ENCODE measurements at places on chromosomes 6 and 20.
A peak's percentile ranks its signal among the peaks of the same experiment; 100 is the strongest.

- peak; percentile 73 for DNase-seq
Observed at GRCh38 chr6:52574709-52575501, 2.0 kb downstream of the TRAM2 start.

DNA sequence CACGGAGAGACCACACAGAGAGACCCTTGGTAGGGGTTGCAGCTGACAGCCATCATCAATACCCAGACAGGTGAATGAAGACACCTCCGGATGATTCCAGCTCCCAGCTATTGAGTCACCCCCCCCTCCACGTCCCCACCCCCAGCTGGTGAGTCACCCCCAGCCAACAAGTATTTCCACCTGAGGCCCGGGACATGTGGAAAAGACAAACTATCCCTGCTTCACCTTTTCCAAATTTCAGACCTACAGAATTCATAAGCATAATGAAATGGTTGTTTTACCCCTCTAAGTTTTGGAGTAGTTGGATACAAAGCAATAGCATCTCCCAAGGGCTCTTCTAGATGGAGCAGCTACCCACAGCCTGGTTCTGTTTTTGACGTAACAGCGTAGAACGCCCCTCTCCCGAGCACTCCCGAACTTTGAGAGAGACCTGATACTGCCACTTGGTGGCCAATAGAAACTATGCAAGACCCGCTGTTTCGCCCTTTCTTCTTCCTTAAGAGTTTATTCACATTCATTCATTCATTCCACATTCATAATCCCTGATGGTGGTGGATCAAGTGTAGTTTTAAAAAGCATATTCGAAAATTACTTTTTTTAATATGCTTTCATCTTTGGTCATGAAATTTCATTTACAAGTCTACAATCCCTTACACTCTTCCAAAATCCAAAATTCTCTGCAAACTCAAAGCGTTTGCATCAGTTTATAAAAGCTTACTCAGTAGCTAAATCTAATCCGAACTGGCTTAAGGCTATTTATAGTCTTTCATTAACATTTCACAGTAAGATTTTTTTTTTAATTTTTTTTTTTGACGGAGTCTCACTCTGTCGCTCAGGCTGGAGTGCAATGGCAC, 15.1 kb upstream of the PPP1R16B start:
- DNase-seq, result peak; percentile 73

DNA sequence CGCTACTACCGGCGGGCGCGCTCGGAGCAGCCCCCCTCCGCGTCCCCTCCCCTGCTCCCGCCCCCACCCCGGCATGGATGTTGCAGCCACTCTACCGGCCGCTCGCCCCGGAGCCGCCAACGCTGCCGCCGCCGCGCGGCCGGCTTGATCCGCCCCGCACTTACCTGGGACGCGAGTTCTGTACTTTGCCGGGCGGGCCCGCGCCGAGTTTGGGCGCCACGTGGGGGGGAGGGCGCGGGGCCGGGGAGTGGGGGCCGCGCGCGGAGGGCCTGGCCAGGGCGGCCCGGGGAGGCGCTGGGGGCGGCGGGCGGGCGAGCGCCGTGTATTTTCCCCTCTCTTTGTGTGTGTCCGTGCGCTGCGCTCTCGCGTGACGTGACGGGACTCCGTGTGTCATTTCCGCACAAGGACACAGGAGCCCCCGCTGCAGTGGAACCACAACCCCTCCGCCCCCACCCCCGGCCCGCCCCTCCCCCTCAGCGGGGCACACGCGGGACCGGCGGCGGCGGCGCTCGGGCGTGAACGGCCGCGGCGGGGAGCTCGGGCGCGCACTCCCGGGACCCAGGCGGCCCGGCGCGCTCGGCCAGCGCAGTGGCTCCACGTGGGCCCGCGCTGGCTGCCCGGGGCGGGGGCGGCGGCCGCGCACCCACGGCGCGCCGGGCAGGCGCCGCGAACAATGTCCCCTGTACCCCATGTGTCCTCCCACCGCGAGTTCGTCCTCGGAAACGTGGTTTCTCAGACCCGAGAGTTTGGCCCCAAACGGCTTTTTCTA, at the start of gene BEND3:
BEND3 (minus strand) TSS at position 590 of the 769 bp plus-strand sequence. CDS start 16,230 bp downstream, outside the sequence.
- peak; percentile 67 for DNase-seq

GRCh38 chr6:132017942-132018341, 66.8 kb upstream of the CCN2 start:
- no peak for DNase-seq

- no peak for DNase-seq
Observed at GRCh38 chr20:22020201-22020600, 314.7 kb downstream of the PAX1 start.

DNA sequence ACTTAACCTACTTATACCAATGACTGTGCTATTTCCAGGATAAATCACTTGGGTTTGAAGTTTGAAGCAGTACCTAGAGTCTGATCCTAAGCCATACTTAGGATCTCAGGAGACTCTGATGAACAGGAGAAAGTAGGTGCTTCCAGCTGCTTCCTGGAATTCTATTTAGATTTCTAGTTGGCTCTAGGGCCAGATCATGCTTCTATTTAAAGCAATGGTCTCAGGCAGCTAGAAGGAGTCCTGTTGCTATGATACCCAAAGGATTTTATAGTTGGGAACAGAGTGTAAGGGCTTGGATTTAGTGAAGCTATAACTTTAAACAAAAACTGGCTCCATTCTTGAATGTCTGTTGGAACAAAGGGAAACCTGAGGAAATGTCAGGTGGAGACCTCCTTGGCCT, 52.4 kb upstream of the TINAG start:
- no peak for DNase-seq

DNA sequence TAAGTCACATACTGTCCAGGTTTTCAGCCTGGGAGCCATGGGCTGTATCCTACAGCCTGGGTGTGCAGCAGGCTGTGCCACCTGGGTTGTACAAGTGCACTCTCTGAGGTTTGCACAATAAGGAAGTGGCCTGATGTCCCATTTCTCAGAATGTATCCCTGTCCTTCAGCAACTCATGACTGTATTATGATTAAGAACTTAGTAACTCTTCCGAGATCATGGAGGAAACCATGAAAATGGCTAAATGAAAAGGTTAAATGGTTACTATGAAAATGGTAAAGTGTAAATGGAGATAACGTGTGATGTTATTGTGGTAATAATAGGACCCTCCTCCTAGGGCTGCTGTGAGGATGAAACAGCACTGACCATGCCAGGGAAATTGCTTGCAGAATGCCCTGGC, 227.6 kb downstream of the ANKRD60 start:
- DNase-seq, result no peak

DNA sequence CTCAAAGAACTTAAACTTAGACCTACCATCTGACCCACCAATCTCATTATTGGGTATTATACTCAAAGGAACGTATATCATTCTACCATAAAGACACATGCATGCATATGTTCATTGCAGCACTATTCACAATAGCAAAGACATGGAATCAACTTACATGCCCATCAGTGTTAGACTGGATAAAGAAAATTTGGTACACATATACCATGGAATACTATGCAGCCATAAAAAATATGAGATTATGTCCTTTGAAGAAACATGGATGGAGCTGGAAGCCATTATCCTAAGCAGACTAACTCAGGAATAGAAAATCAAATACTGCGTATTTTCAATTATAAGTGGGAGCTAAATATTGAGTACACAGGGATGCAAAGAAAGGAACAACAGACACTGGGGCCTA, 166.4 kb upstream of the GLP1R start:
- no peak for DNase-seq

- peak; percentile 30 for DNase-seq
Observed at GRCh38 chr6:15444081-15444731, 198.3 kb downstream of the JARID2 start.

Measured in islet precursor cell (in vitro differentiated cells).